Kidney epithelial cell (primary cell): ENCODE measurements at places on chromosomes 5 and 9.

DNA sequence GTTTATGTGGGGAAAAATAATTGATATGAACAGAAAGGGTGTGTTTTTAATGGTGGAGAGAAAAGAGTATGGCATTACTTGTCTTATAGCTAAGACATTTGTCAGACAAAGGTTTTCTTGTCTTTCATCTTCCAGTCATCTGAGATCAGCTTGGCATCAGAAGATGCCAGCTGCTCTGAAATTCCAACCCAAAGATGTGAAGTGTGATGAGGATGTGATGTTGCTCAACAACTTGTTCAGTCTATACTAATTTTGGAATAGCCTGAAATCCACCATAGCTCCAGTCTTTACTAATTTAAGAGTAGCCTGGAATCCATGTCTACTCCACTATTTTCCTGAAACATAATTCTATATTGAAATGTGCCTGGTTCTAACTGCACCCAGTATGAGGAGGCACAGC is 182.3 kb downstream of the CFAP90 start:
- no peak for DNase-seq

DNA sequence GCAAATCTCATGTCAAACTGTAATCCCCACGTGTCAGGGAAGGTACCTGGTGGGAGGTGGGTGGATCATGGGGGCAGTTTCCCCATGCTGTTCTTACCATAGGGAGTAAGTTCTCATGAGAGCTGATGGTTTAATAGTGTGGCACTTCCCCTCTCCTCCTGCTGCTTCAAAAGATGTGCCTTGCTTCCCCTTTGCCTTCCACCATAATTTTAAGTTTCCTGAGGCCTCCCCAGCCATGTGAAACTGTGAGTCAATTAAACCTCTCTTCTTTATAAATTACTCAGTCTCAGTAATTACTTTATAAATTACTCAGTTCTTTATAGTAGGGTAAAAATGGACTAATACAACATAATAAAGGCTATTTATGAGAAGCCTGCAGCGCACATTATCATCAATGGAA is 7.1 kb upstream of the CNTRL start:
- no peak for DNase-seq

DNA sequence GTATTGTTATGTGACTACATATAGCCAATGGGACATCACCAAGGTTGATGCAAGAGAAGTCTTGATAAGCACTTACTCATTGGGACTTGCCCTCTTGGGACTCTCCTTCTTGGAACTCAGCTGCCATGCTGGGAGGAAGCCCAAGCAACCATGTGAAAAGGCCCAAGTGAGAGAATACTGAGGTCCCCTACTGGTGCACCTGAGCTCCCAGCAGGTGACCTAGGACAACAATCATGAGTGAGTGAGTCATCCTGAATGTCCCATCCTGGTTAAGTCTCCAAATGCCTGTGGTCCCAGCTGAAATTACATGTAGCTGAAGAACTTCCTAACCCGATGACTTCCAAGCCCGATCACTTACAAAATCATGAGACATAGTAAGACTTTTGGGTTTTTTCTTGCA is 260.7 kb downstream of the ICE1 start:
- DNase-seq: no peak

GRCh38 chr9:106722051-106722753 is 140.8 kb upstream of the ZNF462 start:
- no peak for DNase-seq

DNA sequence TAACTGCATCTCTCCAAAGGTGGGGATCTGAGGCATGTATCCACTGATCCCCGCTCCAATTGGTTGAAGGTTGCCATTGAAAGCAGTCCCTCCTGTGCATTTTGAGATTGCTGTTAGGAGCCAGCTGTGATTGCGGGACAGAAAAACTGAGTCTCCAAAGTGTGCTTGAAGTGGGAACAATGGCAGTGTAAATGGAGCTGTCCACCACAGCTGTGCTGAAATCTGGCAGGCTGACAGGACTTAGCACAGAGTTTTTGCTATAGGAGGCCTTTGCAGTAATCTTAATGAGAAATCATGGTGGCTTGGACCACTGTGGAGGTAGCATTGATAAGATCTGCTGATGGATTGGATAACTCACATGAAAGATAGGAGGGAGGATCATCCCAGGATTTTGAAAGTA is 3.3 kb downstream of the RNF20 start:
- no peak for DNase-seq

GRCh38 chr5:76695346-76695745 is 20.6 kb upstream of the F2R start:
- DNase-seq: no peak

DNA sequence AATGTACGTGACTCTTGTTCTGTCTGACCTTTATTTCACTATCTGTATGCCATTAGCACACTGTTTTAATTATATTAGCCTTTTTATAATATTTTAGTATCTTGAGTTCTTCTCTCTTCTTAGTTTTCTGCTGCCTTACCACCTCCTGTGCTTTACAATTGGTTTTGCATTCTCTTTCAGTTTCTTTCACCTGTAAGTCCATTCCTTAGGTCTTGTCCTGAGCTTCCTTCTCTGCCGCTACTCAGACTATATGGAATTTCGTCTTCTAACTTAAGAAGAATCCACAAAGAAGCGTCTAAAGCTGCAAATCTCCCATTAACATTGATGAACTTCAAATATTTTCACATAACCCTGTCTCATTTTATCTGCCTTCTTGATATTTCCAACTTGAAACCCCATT is 642.9 kb downstream of the MAT2B start:
- no peak for DNase-seq

DNA sequence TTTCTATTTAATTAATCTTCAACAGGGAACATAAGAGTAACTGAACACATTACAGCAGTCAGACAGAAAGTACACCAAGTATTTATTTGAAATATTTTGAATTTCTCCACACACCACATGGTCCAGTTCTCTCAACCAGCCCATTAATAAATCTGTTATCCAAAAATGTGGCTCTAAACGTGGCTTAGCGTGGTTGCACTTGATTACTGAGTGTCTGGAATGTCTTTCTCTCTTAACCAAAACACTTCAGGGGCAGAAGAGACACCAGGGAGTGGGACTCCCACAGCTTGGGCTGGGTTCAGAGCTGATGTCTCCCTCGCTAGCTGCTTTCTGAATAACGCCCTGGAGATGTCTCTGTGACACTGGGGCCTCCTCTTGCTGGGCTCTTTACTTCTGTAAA is 52.6 kb upstream of the FANCC start:
- no peak for DNase-seq

GRCh38 chr9:131965103-131965502 is 114.6 kb downstream of the MED27 start:
- DNase-seq: peak; percentile 49

DNA sequence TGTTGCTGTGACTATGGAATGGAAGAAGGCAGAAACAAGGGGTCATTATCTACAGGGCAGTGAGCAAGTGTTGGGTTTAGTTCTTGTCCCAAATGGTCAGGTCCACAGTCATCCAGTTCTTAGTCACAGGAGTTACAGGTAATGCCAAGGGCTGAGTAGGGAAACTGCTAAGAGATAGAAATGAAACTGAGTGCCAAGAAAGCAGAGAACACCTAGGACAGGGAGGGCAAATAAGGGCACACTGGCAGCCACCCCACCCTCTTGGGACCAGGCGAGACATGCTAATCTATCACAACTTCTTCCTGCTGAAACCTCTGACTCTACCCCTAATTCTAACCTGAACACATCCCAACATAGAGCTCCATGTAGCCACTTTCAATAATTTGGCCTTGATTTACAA is 103.2 kb downstream of the KLF4 start:
- no peak for DNase-seq

GRCh38 chr5:32383586-32383985 is 61.0 kb downstream of the ZFR start:
- DNase-seq: no peak

DNA sequence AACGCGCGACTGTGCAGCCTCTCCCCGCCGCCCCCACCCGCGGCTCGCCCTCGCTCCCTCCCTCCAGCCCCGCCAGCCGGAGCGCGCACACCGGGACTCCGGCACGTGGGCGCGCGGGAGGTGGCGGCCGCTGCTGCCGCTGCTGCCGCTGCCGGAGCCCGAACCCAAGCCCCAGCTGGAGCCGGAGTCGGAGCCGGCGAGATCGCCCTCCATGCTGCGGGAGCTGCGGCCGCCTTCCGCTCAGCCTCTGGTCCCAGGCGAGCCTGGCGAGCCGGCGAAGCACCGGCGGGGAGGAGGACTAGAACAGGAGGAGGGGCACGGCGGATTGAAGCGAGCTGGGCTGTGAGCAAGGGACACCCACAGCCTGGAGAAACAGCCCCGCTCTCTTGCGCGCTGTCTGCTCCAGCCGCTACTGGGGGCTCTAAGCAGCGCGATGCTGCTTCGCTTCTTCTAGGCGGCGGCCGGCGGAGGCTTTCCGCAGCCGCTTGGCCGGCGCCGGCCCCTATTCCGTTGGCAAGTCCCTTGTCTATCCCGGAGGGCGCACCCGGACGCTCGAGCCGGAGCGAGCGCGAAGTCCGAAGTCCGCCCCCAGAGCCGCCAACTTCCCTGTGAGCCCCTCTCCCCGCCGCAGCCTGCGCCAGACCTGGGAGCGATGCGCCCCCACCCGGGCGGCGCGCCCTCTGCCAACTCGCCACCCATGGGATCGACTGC is 598.7 kb upstream of the SGCD start:
- DNase-seq: no peak

GRCh38 chr9:137000177-137000930 is 4.0 kb upstream of the CLIC3 start:
- no peak for DNase-seq

GRCh38 chr9:110110154-110110553 is 97.8 kb downstream of the C9orf152 start:
- DNase-seq: no peak

DNA sequence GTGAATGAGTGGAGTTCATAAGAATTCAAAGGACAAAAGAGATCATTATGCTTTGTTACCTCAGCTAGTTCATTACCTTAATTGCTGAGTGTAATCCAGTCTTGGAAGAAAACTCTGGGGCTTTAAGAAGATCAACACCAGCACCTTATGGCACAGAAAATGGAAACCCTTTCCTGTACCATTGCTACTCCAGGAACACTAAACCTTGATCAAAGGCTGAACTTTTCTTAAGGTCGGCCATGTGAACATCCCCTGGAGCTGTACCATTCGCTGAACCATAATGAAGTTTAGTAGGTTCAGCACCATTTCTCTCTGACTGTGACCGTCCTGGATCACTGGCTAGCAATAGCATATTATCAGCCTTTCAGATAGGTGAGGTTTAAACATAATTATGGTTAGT is 97.4 kb downstream of the PBX3 start:
- no peak for DNase-seq

- DNase-seq: no peak
Observed at GRCh38 chr9:121707477-121708424, 56.3 kb downstream of the DAB2IP start.

- DNase-seq: no peak
Observed at GRCh38 chr5:78731884-78732283, 83.3 kb upstream of the LHFPL2 start.

DNA sequence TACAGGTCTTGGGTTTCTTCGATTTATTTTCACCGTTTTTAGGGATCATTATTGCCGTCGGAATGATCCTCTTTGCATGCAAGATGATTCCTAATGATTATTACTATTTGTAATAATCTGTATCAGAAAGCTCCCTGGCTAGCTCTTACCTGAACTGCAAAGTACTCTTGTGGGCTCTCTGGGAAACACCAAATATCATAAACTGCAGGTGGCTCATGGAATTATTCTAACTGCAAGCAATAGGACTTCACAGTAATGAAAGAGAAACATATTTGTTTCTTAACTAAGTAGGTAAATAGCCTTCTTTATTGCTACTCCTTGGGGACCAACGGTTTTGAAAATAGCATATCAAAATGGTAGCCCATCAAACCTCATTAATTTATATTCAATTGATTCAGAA is 219.4 kb downstream of the NFIB start:
- DNase-seq: no peak
